ENCODE measurements at places on chromosomes 1 and 21.

GRCh38 chr1:43376723-43377235, 9.0 kb upstream of the ELOVL1 start:
- DNase-seq = no peak

DNA sequence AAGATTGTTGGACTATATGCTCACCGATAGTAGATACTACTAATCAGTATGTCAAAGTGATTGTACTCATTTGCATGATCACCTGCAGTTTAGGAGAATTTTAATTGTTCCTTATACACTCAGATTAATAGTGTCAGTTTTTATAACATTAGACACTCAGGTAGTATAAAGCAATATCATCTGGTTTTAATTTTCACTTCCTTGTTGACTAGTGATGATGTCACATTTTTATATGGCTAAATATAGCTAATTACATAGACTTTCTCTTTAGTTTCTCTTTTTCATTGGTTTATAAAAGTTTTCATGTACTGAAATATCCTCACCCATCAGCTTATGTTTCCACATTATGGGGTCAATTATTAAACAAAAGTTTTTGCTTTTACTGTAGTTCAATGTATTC, 1332.4 kb upstream of the ADGRL2 start:
- DNase-seq = no peak

DNA sequence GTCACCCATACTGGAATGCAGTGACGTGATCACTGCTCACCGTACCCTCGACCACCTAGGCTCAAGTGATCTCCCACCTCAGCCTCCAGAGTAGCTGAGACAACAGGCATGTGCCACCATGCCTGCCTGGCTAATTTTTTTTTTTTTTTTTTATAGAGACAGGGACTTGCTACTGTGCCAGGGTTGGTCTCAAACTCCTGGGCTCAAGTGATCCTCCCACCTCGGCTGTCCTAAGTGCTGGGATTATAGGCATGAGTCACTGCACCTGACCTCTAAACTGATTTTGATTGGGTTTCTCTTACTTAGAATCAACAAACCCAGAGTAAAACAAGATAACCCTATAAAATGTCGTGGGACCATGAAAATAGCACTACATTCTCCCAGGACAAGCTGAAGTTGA, 112.0 kb downstream of the UBE2U start:
- DNase-seq = no peak

DNA sequence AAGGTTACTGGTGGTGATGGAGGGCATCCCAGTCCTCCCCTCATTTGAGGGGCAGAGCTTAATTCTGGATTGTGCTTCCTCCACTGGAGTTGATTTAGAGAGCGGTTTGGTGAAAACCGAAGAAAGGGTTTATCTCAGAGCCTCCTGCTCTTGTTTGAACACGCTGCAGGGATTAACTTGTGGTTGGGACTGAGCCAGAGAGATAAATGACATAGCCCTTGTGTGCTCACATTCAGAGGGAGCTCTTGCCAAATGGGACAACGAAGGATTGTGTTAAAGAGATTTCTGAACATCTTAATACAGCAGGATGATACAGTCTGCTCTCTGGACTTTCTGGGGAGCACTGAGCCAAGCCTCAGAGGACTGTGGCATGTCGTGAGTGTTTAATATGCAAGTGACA, 308.2 kb downstream of the DISC1 start:
- DNase-seq = no peak

GRCh38 chr1:168291222-168291837, 10.7 kb downstream of the TBX19 start:
- DNase-seq = no peak

DNA sequence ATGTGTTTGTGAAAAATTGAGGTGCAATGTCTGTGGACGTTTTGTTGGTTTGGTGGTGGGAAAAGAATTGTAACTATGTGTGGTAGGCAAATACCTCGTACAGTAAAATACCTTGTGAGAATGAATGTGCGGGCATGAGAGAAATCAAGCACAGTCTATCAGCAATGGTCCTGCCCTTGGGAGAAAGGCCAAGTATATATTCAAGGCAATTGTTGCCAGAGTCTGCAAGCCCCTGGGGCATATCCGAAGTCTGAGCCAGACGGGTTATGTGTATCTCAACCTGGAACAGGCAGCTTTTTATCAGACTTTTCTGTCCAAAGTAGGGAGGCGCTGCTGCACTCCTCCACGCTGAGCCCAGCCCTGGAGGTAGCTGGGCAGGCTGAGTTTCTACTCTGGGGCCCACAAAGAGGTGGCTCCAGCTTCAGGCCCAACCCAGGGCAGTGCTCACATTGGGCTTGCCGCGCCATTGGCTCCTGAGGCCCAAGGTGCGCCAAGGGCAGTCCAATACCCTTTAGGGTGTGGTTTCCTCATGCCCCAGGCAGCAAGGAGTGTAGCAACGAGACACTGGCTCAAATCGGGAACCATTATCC, 9.4 kb upstream of the GNL2 start:
- no peak for DNase-seq

DNA sequence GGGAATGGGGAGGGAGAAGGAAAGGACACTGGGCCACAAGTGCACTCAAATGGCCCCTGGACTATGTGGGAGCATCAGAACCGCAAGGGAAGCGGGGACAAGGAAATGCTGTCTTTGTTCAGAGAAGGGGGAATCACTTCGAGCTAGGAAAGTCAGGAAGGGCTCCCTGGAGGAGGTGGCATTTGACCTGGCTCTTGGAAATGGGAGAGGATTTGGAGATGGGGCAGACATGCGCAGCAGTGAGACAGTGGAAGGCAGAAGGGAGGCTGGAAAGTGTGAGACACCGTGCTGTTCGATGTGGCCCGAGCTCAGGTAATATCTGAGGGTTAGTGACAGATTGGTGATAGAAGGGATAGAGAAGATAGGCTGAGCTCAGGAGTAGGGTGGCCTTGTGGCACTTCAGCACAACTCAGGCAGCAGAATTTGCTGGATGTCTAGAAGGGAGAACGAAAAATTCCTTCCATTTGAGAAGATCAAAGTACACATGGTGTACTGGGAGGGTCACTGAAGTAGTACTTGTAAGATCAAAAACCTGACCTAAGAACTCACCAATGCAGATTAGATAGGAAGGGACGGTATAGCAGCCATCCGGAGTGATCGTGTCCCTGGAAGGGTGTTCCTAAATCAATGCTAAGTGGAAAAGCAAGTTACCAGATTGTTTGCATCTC, 25.4 kb downstream of the SLC1A7 start:
- no peak for DNase-seq

DNA sequence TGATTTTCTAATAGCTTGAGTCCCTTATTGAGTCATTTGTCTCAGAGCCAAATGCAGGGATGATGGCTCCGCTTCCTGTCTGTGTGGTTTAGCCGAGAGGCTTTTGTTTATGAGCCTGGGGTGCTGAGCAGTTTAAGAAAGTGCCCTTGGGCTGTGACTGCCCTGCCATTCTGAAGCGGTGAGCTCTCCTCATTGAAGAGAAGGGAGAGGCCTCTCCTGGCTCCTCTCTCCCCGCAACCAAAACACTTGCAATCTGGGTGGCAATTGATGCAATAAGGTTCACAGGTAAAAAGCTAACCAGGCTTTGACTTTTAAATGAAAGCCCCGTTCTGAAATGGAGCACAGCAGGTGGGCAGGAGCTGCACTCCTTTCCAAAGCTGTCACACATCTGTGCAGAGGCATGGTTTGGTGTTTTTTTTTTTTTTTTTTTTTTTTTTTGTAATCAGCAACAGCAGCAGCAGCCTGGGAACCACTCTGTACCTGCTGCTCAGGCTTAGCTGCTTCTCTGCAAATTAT, 403.7 kb downstream of the SIPA1L2 start:
- DNase-seq = no peak

DNA sequence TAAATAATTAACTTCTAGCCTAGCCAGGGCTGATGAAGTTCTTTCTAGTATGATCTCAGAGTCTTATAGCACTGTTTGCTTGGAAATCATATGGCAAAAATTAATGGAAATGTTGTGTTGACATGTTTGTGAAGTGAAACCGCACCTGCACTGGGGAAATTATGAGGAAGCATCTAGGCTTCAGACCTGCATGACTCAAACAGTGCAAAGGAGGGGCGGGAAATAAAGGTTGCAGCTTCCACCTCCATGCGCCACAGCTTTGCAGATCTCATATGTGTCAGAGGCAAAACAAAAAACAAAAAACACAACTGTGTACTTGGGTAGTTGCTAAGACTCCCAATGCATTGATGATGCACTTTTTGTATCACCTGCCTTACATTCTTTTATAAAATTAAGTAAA, 1080.6 kb downstream of the PLA2G4A start:
- DNase-seq = no peak

- no peak for DNase-seq
Measured at GRCh38 chr1:213683529-213683928, 304.2 kb upstream of the PROX1 start.

Measured in inflammatory macrophage treated with lipopolysaccharide for 1 hour (primary cell).